Urinary bladder (tissue), 4 donors: ENCODE measurements at places on chromosomes 13 and 19. TPM values are rescaled to one million over a fixed set of nuclear protein-coding genes. Genes with fewer than 3 reads are reported as not detected.
A peak's percentile ranks its signal among the peaks of the same experiment; 100 is the strongest.

The FCAR gene
- not detected for total RNA-seq

The S1PR4 gene
- 0.74 TPM for total RNA-seq

DNA sequence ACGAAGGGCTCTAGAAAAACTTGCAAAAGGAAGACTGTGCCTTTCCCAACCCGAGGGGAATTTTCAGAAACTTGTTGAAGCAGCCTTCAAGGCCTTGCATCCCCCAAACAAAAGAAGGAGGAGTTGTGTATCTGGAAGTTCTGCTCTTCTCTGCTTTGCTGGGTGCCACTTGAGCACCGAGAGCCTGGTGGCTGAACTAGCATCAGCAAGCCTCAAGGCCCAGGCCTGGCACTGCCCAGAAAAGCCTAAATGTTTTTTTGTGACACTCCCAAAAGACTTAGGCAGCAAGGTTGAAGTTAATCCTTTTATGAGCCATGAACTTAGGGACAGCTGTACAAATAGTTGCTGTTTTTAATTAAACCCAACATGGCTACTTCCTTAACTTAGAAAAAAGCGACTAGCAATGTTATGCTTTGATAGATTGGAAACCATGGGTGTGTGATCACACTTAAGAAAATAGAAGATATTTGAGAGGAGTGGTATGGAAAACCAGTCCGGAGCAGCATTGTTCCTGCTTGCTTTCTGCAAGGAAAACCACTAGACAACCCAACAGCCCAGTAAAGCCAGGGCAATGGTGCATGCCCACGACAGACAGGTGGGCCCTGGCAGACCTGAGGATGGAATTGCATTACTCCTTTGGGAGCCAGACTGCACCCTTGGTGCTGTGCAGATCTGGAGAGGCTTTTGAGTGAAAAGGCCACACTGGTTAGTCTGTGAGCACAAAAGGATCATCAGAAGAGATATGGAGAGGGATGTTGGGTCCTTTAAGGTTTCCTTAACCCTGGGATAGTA lies 788 bp upstream of the DLEU7 start:
- DNase-seq: no peak

The ETV2 gene
- 0.32 TPM for total RNA-seq

GRCh38 chr13:50136678-50137077 lies 121.4 kb downstream of the KCNRG start:
- DNase-seq: no peak

The GFY gene
- total RNA-seq: not detected

GRCh38 chr19:38851622-38852230 lies 1.9 kb upstream of the HNRNPL start:
- peak; percentile 69 for DNase-seq

The CASP14 gene
- not detected for total RNA-seq

- no peak for DNase-seq
These were observed 10.1 kb downstream of the CACNG6 start for GRCh38 chr19:54001496-54001895.

The KIRREL2 gene
- total RNA-seq: not detected

- DNase-seq: no peak
These were observed 454.9 kb downstream of the PCDH9 start for GRCh38 chr13:66775196-66775595.

The ATP4A gene
- total RNA-seq: not detected

- no peak for DNase-seq
These were observed 366.4 kb downstream of the KLF12 start for GRCh38 chr13:73767747-73768315.

GRCh38 chr13:95073747-95074311 lies 227.4 kb downstream of the ABCC4 start:
- DNase-seq: no peak

DNA sequence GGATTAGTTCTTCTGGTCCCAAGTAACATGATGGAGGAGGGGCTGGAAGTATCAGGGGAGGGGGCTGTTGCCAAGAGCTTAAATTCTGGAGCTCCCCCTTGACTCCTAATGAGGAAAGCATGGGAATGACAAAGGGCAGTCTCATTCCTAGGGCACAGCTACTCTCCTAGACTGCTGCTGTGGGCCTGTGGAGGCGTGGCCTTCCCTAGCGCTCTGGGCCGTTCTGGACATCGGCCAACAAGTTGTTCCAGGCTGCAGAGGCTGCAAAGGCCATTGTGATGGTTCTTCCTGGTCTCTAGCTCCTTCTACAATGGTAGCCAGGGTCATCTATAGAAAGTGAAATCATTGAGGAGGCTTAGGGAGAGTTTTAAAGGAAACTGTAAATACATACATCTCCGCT lies 916.6 kb downstream of the DIAPH3 start:
- DNase-seq: no peak

DNA sequence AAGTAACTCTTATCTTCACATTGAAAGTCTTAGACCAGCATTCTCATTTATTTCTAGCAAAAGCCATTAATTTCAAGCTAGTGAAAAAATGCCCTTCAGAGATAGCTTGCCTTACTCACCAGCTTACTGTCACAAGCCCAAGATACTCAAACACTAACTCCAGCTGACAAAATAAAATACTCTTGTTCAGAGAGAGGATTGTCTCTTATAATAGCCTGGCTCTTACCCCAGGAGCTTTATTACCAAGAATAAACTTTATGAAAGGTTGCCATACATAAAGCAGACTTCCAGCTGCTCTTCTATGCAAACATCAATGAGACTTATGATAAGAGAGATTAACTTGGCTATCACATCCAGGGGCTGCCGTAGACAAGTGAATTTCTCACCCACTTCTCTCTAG lies 53.6 kb downstream of the XPO4 start:
- DNase-seq: no peak

GRCh38 chr13:44237276-44237767 lies 136.3 kb upstream of the SERP2 start:
- no peak for DNase-seq

GRCh38 chr19:48218997-48219396 lies 36.7 kb downstream of the CARD8 start:
- DNase-seq: no peak

- no peak for DNase-seq
These were observed 203.1 kb downstream of the RGCC start for GRCh38 chr13:41660411-41660810.

The AP1M2 gene
- total RNA-seq: 9.4 TPM

The ANKRD10 gene
- total RNA-seq: 324 TPM

GRCh38 chr13:79912403-79912802 lies 428.5 kb downstream of the SPRY2 start:
- no peak for DNase-seq

The C19orf18 gene
- total RNA-seq: 1.0 TPM

GRCh38 chr19:31659897-31660210 lies 310.6 kb upstream of the TSHZ3 start:
- DNase-seq: no peak

GRCh38 chr13:95920485-95920884 lies 132.7 kb downstream of the UGGT2 start:
- no peak for DNase-seq

DNA sequence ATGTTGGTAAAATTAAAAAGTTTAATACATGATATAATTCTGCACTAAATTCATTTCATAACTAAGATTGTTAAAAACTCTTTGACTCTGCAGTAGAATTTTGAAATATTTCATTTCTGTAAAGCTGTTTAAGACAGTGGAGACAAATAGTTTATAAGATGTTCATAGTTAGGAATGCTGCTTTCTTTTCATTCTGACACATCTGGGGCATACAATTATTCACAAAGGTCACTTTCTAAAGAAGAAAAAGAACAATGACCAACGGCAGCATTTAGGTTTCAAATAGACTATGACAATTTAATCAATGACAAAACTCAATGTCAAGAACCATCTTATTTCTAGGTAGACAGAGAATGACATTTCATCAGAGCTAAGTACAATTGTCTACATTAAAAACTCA lies 1422.1 kb downstream of the PCDH9 start:
- DNase-seq: no peak

DNA sequence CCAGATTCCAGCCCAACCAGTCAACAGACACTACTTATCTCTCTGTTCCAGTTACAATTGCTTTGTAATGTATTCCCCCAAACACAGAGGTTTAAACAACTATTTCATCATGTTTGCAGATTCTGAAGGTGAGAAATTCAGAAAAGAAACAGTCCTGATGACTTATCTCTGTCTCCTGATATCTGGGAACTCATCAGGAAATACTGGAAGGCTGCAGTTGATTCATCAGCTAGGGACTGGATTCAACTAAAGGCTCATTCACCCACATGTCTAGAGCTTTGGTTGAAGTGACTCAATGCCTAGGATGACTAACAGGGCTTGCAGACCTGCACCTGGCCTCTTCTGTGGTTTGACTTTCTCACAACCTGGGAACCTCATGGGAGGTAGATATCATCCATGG lies 56.6 kb upstream of the GPC6 start:
- no peak for DNase-seq

GRCh38 chr19:49441210-49441959 lies at the start of gene SLC17A7:
Gene SLC17A7, minus strand, starts transcription at chr19:49441527. Its CDS starts 148 bp downstream, at chr19:49441379.
- DNase-seq: no peak

DNA sequence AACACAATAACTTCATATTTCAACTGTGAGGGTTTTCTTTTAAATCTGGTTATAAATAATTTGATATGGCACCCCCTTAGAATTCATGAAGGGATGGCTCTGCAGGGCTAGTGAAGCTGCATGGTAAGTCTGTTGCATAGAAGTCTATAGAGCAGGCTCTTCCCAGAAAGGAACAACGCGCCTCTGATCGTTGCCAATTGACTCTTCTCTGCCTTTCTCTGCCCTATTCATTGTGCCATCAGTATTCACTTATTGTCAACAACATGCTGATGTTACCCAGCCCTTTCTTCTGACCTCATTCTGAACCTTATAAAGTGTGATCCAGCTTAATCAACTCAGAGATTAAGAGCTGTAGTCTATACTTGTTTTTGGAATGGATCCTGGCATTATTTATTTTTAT lies 16.3 kb upstream of the DCT start:
- DNase-seq: no peak

DNA sequence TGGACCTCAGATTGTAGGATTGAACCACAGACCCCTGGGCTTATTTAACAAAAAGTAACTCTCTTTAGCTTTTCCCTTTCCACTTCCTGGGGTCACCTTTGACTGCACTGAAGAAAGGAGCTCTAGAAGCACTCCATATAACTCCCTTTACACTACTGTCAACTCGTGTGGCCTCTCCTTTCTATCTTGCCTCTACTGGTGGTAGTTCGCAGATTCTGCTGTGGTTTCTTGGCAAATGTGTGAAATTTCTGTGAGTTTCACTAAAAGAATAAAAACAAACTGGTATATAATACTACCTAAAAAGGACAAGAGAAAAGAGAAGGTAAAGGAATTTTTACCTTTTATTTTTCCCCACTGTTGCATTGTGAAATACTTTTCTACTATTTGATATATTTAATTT lies 1298.1 kb downstream of the PCDH9 start:
- no peak for DNase-seq

DNA sequence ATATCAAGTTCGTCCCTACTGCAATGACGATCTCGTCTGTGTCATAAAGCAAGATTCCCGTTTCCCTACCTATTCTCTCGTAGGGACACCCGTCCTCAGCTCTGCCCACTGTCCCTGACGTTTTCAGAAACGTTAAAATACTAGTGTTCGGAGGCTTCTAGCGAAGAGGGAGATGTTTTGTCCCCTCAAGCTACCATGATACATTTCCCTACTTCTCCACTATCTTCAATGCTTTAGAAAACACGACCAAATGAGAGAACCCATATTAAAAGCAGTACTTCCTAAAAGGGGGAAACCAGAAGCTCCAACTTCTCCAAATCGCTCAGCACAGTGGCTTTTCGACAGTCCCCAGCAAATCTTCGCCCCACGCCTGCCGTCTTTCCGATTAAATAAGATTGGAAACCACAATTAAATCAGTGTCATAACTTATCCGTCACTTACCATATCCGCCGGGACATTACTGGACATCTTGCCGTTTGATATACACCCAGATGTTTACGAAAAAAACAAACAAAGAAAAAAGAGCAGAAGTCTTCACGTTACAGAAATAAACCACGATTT lies 1.3 kb downstream of the UBL3 start:
- DNase-seq: no peak

- DNase-seq: no peak
These were observed 11.4 kb downstream of the GPR180 start for GRCh38 chr13:94613051-94613450.
